ENCODE measurements at places on chromosomes 6 and 20.

- DNase-seq: no peak
Observed at GRCh38 chr6:2854396-2854982, 12.8 kb upstream of the SERPINB1 start.

GRCh38 chr6:134937426-134937825 lies 12.5 kb downstream of the ALDH8A1 start:
- no peak for DNase-seq

GRCh38 chr6:71419217-71420094 lies 130.8 kb downstream of the OGFRL1 start:
- peak; percentile 49 for DNase-seq

DNA sequence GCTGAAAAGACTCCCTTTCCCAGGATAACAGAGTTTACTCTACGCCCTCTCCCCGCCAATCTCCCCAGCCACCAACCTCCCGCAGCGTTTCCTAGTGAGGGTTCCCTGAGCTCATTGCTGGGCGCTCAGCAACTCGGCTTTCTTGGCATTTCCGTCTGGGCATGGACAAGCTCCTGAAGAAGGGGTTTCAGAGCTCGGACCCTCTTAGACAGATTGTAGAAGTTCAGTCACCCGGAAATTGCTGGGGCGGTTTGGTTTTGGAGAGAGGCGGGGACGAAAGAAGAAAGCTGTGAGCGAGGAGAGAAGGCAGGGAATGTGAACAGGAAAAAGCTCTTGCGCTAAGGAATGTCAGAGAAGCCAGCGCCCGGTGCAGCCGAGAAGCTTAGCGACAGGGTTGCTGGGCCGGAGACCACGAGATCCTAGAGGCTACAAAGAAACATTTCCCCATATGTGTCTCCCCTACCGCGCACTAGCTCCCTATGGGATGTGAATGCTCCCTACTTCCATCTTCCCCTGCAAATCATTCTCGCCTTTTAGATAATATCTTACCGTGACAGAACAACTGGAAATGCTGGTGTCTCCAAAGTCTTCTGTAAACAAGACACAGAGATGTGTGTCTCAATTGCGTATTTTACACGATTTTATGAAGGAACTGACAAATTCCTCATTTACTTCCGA lies 15.8 kb downstream of the POM121L2 start:
- DNase-seq: peak; percentile 46

DNA sequence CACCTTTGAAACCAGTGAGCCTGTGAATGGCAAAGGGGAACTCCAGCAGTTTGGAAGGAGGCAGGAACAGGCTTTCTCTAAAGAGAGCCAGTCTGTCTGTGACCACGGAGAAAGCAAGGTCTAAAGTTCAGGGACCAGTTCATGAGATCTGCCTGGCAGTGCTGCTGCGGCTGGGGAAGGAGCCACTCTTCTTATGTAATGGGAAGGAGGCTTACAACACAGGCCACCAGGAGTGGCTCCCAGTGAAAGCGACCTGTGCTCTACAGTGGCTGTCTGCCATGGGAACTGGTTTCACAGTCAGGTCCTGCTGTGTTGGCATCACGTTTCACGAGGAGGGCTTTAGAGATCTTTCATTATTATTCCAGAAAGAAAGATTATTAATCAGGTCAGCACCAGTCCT lies 291.9 kb upstream of the PRDM1 start:
- DNase-seq: peak; percentile 31

DNA sequence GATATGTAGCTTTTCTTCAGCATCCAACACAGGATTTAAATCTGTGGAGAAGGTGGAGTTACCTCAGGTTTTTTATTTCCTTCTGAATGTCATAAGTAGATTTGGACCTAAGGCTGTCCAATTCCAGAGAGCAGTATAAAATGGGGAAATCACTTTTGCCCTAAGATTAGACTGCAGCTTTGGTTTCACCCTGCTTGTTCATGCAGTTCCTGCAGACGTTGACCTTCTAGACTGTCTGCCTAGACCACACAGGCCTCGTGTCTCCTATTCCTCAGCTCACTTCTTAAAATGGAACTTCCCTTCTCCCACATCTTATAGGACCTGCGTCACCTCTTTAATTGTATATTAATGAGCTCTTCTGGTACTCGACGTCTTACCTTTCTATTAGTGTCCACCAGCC lies 26.0 kb upstream of the C6orf62 start:
- no peak for DNase-seq

DNA sequence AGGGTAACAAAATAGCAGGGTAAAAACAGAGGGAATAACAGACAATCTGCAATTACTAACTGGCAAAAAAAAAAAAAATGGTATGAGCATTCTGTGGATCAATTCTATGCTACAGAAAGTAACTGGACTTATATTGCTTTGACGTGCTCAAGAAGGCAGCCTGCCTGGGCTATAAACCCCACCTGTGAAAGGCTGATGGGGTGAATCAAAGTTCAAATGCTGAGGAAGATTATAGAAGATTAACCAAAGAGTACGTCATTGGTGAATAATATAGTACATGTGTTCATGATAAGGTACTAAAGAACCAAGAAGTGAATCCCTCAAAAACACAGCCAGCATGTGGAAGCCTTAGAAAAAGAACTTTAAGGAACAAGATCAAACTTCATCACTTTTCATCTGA lies 441.9 kb upstream of the PTCHD4 start:
- no peak for DNase-seq

- no peak for DNase-seq
Observed at GRCh38 chr6:147154454-147154853, 49.8 kb upstream of the STXBP5 start.

DNA sequence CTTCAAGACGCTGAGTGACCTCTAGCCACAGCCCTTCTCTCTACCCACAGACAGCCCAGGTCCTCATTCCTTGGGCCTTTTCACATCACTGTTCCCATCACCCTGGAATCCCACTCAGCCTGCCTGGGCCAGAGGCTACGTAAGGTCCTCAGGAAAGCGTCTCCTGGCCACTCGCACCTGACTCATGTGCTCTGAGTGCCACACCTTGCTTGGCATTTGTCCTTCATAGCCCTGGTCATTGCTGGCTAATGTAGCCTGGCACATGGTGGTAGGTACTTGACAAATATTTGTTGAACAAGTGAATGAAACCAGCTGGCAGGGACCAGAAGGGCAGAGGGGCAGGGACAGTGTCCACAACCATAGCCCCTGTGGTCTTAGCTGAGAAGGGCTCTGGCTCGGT lies 50.6 kb upstream of the FANCE start:
- DNase-seq: no peak

GRCh38 chr6:4624726-4625125 lies 151.5 kb upstream of the CDYL start:
- DNase-seq: peak; percentile 63

- no peak for DNase-seq
Observed at GRCh38 chr6:38138374-38138773, 318.8 kb downstream of the ZFAND3 start.

DNA sequence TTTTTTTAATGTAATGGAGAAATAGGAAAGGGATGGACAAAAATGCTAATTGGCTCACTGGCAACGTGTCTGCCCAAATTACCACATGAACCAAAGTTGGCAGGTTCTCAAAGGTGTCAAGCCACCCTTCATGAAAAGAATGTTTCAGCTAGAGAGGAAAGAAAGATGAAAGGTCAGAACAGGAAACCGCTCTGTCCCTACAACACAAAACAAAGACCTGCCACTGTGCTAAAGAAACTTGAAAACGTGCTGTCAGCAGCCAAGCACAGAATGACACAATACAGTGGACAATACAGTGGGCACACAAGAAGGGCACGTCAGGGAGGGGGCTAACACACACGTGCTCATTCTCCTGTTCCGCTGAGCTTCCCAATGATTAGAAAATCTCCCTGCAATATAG lies 4.9 kb downstream of the PREP start:
- DNase-seq: peak; percentile 55

DNA sequence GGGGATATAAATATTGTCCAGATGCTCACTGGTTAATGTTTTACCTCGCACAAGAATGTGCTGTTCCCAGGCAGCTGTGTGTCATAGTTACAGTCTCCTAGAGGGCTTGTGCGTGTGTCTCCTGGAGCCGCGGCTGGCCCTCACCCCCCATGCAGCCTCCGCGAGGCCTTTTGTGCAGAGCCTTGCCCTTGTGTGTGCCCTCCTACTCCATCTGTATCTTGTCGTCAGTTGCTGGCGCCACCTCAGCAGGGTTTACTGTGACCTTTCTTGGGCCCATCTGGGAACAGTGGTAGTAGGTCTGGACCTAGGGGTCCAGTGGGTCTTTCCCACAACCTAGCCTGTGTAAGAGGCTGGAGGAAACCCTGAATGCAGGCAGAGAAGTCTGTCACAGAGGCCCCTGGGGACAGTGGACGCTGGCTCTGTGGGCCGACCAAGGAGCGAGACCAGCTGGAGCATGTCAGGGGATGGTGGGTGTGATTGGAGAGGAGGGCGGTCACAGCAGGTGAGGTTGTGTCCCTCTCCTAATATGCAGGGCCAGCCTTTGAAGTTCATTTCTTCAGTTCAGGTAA lies 35.2 kb downstream of the PPP1R14C start:
- peak; percentile 50 for DNase-seq

GRCh38 chr6:159540152-159540551 lies 152.9 kb downstream of the SOD2 start:
- no peak for DNase-seq

- no peak for DNase-seq
Observed at GRCh38 chr20:32158351-32158750, 48.8 kb downstream of the TM9SF4 start.

- DNase-seq: no peak
Observed at GRCh38 chr20:57313230-57313629, 16.4 kb upstream of the SPO11 start.
